ENCODE measurements at places on chromosomes 7 and 10. TPM values are rescaled to one million over a fixed set of nuclear protein-coding genes. Genes with fewer than 3 reads are reported as not detected.

NPTX2 gene
- 4.1 TPM for total RNA-seq

BMPER gene
- total RNA-seq: 8.4 TPM

BCL7B gene
- total RNA-seq: 63.5 TPM

STAMBPL1 gene
- 8.9 TPM for total RNA-seq

GPR146 gene
- total RNA-seq: 10.0 TPM

PAPOLB gene
- total RNA-seq: 0.24 TPM
